ENCODE measurements at places on chromosomes 5 and 9.

DNA sequence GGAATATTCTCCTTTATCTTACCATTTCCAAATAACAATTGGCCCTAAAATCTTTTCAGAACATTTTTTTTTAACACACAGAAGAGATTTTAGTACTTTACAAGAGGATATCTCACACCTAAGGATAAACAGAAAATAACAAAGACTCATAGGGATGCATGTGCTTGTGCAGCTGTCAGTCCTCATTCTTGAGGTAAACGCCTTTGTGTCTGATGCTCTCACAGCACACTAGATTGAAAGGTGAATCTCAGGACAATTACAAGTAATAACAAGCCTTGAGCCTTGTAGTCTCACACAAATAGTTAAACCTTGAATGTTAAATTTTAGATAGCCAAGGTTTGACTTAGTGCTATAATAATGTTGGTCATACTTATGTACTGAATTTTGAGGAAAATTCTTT, 439.2 kb downstream of the PTPRD start:
- DNase-seq = no peak

DNA sequence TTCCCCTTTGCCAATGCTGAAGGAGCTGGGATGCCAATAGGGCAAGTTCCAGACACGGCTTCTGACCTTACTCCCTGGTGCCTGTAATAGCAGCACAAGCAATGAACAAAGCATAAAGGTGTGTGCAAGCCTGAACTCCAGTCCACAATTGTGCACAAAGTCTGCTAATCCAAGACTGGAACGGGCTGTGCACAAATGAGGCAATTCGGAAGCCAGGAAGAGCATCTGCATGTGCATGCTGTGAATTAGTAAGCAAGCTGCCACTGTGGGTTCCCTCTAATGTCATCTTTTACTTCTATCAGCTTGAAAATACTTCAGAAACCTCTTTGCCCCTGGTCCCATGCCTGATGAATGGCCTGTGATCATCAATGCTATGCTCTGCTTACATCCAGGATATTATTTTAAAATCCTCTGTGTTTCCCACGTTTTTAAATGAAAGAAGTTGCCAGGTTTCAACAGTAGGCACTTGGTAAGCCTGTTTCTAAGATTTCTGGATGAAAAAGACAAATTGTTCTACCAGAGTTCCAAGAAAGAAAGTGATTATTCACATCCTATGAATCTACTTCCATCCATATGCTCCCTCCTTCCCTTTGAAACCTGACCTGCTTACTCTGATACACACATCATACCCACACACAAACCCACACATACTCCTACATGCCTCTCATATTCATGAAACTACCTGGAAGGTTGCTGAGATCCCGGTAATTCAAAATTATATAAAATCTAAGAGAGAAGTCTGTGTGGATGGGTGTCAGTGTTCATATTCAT, 165.7 kb downstream of the KCTD16 start:
- no peak for DNase-seq

DNA sequence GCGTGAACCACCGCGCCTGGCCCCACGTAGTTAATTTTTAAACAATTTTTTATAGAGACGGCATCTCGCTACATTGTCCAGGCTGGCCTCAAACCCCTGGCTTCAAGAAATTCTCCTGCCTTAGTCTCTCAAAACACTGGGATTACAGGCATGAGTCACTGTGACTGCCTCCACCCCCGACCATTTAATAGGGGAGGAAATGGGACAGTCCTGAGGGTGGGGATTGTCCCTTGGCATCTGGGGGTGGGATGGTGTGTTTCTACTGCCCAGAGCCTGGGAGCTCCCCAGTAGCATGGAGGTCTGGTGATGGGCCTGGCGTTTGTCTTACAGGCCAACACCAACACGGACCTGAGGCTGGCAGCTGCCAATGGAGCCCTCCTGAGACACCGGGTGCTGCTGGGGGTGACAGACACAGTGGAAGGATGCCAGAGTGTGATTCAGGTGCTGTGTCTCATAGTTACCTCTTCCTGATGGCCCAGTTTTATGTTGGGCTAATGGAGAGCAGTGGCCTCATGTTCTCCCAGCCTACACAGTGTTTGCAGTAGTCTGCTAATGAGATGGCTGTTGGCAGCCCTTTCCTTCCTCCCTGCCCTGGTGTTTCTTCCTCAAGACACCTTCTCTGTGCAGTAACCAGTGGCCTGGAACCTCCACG, 22.5 kb downstream of the TMEM268 start:
- DNase-seq = no peak

- no peak for DNase-seq
Observed at GRCh38 chr5:121974261-121974660, 12.5 kb downstream of the SRFBP1 start.

DNA sequence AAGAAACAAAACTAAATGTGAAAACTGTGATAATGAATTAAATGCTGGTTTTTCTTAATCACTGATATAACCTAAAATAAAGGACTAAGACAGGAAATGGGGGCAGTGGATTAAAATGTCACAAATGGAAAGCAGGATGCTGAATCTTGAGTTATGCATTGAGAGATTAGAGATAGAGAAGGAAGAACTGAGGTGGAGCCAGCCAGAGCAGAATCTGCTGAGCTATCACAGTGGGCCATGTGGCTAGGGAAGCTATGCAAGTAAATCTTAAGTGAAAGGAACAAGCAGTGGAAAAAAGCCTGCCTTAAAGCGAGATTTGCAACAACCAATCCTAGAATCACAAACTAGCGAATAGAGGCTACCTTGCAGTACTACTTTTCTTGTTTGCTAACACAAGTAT, 188.5 kb upstream of the RASA1 start:
- no peak for DNase-seq
